ENCODE measurements at places on chromosomes 2 and 18.

- DNase-seq, result no peak
Measured at GRCh38 chr2:45889620-45890370, 238.3 kb downstream of the PRKCE start.

- DNase-seq, result no peak
Measured at GRCh38 chr2:121888189-121888557, 132.7 kb downstream of the TSN start.

DNA sequence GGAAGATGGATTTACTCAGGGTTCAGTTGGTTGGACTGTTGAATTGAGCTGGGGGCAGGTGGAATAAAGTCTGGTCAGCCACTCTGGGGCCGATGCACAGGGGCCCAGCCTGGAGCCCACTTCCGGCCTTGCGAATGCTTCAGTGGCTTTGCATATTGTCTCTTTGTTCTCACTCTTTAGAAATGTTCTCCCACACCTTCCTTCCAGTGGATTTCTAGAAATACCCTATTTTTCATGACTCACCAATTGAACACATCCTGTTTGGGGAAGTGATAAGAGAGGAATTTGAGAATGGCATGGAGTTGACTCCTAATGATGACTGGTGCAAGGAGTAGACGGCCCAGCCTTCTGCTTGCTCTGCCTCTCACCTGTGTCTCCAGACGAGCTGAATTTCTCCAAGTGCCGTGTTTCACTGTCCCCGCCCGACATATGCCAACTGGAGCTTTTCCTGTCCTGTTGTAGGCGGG lies 28.1 kb downstream of the ASAP2 start:
- no peak for DNase-seq

GRCh38 chr18:78228974-78229373 lies 750.6 kb upstream of the SALL3 start:
- DNase-seq, result no peak

- peak; percentile 66 for DNase-seq
Measured at GRCh38 chr2:19574778-19575260, 216.4 kb upstream of the OSR1 start.

GRCh38 chr2:21404827-21405625 lies 281.3 kb downstream of the TDRD15 start:
- no peak for DNase-seq

GRCh38 chr2:176514805-176515500 lies 245.7 kb downstream of the MTX2 start:
- DNase-seq, result no peak

GRCh38 chr2:8568543-8569302 lies 113.1 kb upstream of the ID2 start:
- no peak for DNase-seq

GRCh38 chr2:9473308-9473984 lies 905 bp upstream of the IAH1 start:
- no peak for DNase-seq

DNA sequence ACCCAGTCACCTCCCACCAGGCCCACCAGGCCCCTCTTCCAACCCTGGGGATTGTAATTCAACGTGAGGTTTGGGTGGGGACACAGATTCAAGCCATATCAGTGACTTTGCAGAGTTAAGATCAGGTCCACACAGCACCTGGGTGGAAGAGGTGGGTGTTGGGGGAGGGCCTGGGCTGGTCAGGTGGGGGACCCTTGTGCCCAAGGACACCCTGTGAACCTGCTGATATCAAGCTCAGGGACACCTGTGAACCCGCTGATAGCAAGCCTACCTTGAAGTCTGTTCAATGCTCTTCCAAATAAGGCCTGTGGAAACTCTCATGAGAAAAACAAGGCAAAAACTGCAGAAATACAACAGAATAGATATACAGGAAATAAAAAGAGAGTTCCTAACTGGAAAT lies 19.9 kb upstream of the TPO start:
- DNase-seq, result no peak

DNA sequence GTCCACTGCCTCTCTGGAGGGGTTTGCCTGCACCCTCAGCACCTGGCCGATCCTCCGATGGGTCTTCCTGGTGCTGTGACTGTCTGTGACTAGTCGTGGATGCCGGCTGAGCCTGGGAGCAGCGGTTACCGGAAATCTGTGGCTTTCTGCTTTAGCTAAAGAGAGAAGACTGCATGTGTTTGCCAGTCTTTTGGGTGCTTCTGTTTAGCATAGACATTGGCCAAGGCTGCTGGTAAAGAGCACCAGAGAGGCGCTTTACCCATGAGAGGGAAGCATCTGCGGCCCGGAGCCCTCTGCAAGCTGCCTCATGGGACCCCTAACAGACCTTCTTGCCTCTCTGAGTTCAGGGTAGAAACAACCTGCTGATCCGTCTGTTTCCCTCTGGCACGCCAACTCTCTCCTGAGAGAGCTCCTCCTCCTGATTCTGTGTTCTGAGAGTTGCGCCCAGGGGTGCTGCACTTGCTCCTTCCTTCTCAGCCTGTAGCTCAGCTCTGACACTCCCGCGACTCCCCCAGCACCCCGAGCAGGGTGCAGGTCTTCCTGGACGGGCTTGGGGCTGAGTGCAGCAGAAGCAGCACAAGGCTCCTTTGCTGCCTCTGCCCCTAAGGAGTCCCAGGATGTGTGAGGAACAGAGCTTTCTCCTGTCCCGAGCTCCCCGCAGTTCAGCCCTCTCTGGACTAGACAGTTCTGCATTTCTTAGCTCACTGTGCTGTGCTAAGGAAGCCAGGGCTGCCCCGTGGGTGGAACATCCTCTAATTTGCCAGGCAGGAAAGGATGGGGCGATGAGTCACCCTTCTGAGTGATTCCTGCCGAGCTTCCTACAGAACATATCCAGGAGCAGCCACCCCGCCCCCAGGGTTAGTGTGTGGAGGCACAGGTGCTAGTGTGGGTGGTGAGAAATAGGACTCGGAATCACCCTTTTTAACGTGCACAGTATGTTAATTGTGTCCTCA lies 203.2 kb downstream of the SH3RF3 start:
- peak; percentile 85 for DNase-seq

DNA sequence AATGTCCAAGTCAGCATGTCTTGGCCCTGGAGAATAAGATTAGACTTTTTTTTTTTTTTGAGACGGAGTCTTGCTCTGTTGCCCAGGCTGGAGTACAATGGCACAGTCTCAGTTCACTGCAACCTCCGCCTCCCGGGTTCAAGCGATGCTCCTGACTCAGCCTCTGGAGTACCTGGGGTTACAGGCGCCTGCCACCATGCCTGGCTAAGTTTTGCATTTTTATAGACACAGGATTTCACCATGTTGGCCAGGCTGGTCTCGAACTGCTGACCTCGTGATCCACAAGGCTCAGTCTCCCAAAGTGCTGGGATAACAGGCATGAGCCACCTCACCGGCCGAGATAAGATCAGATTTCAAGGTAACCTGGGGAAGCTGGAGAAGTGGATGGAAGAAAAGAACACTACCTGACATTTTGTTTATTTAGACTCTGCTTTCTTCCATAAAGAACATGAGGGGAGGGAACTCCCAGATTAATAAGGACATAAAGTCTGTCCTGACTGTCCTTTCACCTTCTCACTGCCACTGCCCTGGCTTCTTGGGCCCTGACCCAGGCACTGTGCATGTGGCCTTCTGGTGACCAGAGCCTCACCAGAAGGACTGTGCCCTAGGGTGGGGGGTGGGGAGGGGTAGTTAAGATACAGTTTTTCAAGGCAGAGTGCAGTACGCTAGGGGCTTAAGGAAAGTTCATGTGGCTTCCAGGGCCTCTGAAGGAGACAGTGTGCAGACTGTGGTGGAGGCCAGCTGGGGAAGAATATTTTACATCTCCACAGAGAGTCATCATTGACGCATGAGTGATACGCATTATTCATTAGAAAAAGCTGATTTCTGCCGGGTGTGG lies 4.8 kb upstream of the IMPA2 start:
- no peak for DNase-seq

DNA sequence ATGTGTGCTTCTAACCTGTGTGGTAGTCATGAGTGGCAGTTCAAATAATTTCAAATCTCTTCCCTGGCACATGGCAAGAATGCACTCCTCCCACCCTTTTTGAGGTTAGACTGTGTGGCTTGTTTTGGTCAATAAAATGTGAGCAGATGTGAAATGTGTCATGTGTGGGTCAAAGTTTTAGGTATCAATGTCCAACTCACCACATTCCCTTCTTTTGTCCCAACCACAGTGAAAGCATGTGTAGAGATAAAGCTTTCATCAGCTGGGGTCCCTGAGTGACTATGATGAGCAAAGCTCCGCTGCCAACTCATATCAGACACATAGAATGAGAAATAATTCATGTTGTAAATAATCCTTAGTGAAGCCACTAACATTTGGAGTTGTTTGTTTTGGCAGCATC lies 118.2 kb downstream of the PAX3 start:
- no peak for DNase-seq

DNA sequence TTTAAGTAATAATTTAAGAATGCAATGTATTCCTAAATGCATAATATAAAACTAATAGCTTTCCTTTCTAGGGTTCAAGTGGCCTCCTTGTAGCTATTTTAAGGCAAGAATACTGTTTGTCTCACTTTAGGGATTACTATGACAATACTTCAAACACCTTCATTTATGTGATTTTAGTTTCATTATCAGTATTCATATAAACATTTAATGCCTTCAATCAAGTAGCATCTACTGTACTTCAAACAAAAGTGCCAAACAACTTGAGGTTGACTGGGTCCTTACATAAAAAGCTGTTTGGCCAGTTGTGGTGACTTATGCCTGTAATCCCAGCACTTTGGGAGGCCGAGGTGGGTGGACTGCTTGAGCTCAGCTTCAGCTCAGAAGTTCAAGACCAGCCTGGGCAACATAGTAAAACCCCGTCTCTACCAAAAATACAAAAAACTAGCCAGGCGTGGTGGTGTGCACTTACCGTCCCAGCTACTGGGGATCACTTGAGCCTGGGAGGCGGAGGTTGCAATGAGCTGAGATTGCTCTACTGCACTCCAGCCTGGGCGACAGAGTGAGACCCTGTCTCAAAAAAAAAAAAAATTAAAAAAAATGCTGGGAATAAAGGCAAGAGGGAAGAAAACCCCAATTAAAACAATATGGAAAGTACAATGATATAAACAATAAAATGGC lies 9.3 kb downstream of the MEX3C start:
- no peak for DNase-seq

DNA sequence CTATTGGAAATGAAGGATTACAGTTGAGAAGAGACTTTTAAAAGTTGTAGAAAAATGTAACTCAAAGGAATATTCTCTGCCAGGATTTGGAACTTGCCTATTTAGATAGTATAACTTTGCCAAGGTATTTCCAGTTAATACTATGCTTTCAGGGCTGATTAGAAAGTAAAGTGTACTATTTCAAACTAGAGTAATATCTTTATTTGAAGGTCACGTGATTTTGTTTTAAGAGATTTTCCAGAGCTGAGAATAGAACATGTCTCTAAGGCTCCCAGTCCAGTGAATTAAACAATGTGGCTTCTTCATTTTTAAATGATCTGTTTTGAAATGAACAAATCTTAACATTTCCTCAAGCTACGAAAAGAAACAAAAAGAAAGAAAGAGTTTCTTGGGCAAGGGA lies 53.9 kb downstream of the CCDC148 start:
- no peak for DNase-seq

GRCh38 chr18:69216321-69216720 lies 184.4 kb upstream of the DOK6 start:
- no peak for DNase-seq

DNA sequence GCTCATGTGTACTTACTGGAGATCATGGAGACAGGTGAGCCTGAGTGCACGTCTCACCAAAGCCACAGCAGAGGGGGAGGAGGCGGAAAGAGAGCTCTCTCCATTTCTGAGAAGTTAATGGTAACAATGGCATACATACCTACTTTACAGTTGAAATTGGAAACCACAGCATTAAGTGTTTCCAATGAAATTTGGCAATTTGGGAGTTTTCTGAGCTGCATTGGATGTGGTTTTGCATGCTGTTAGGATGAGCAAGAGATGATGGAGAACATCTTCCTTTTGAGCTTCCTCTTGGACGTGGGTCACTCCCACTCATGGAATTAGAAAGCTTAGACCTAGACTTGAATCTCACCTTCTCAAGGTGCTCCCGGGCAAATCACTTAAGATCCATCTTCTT lies 25.5 kb upstream of the IL37 start:
- no peak for DNase-seq

DNA sequence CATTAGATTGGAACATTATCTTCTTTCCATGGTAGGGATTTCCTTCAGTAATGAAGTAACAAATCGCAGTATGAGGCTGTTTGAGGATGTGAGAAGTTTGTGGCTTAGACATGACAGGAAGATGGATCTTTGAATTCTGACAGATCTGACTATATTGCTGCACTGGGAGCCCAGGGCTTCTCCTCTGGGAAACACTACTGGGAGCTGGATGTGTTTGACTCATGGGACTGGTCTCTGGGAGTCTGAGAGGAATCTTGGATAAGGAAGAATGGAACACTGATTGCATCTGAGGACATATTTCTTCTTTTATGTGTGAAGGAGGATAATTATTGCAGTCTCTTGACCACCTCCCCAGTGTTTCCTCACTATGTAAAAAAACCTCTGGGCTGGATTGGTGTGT lies 77.2 kb upstream of the ST6GAL2 start:
- no peak for DNase-seq

DNA sequence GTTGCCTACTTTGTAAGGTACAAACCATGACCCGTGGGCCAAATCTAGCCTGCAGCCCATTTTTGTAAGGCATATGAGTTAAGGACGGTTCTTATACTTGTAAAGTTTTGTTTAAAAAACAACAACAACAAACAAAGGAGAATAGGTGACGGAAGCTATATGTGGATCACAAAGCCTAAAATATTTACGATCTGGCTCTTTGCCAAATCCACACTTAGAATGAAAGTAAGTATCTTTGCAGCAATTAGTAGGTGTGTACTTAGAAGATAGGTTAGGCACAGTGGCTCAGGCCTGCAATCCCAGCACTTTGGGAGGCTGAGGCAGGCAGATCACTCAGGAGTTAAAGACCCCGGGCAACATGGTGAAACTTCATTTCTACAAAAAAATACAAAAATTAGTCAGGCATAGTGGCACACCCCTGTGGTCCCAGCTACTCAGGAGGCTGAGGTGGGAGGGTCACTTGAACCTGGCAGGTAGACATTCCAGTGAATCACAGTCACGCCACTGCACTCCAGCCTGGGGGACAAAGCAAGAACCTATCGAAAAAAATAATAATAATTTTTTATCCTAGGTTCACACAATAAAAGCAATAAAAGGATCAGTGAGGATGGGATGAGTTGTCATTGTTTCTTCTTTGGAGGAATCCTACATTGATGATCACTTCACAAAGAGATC lies 57.8 kb upstream of the CTAGE1 start:
- no peak for DNase-seq

GRCh38 chr2:166091439-166091838 lies 36.4 kb downstream of the SCN1A start:
- DNase-seq, result no peak

Measured in Right ventricle myocardium superior (tissue), 1 donor.